ENCODE measurements at places on chromosomes 11 and 22. TPM values are rescaled to one million over a fixed set of nuclear protein-coding genes. Genes with fewer than 3 reads are reported as not detected.

- DNase-seq: peak; percentile 22
Observed at GRCh38 chr11:44066732-44067141, 667 bp downstream of the ACCS start.

DNA sequence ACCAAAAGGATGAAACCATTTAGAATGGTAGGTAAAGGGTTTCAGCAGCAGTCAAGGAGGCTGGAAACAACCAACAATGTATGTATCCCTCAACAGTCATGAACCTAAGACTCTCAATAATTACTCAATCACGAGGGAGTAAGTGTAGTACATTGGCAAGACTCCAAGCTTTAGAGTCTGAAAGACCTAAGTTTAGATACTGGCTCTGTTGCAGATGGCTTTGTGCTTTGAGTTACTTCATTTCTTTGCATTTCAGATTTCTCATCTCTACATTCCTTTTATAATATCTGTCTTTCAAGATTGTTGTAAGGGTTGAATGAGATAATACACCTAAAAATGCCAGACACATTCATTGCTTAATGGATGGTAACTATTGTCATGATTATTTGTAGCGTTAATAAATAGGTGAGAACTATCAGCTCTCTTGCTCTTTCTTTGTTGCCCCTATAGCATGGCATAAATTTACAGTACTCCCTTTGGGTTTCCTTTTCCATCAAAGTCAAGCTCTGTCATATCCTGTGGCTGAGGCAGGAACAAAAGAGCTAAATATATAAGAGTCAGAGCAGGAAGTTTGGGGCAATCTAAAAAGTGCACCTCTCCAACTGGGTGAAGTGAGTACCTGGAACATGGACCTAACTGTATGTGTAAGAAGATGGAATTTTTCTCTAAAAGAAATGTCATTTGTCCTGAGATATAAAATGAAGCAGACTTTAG is 228.2 kb upstream of the ZC3H12C start:
- DNase-seq: peak; percentile 42

DNA sequence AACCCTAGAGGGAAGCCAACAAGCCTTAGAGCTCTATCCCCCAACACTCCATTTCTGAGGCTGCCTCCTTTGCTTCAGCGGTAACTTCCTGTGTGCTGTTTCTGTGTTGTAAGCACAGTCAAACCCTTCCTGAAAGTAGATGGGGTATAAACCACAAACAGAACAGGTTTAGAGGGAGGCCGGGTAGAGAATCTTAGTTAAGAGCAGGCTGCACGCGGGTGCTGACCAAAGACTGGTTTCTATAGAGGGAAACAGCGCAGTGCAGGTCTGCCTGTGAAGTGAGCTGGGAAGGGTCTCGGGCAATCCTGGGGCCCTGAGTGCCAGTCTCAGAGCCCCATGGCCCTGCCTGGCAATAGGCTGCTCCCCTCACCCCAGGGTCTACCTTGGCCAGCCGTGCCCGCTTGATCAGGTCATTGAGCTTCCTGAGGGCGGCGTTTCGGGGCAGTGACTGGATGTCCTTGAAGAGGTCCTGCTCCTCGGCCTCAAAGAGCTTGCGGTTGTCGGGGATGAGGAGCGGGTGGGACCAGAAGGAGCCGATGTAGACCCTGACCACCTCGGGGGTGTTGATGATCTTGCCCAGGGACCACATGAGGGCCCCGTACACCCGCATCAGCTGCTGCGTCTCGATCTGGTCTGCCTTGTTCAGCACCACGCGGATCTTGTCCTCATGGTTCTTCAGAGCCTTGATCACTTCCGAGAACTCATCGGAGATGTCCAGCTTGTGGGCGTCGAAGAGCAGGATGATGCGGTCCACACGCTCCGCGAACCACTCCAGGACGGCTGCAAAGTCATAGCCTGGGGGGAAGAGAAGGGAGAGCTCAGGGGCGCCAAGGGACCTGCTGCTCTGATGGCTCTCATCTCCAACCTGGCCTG is 15.3 kb upstream of the CDC42BPG start:
- no peak for DNase-seq

DNA sequence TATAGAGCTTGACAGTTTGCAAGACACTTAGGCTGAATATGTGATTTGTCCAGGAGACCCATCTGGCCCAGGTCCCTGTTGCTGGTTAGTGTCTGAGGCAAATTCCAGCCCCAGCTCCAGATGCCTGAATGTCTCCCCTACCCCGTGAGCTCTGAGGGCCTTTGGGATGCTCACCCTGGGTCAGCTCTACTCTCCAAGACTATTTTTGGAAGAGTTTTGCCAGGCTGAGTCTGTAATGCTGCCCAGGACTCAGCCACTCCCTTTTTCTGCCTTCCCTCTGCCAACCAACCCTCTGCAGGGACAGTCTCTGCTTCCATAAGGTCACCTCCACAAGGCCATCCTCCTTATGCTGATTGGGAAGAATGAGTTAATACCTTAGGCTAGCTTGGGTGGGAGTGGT is 66.3 kb downstream of the CABIN1 start:
- no peak for DNase-seq

GRCh38 chr22:37126383-37126782 is 16.9 kb upstream of the TMPRSS6 start:
- DNase-seq: no peak

DNA sequence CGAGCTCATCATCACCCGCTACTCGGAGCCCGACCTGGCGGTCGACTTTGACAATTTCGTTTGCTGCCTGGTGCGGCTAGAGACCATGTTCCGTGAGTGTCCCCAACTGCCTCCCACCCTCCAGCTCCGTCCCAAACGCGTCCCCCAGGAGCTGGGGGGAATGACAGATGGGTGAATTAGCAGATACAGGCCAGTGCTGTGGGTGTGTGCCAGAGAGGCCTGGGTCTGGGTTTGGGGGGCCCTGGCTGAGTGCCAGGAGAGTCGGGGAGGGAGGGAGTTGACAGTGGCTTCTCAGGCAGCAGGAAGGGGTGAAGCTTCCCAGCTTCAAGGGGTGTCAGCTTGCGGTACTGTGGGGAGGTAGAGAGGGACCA is 28.6 kb downstream of the CAPN1 start:
- DNase-seq: no peak

DNA sequence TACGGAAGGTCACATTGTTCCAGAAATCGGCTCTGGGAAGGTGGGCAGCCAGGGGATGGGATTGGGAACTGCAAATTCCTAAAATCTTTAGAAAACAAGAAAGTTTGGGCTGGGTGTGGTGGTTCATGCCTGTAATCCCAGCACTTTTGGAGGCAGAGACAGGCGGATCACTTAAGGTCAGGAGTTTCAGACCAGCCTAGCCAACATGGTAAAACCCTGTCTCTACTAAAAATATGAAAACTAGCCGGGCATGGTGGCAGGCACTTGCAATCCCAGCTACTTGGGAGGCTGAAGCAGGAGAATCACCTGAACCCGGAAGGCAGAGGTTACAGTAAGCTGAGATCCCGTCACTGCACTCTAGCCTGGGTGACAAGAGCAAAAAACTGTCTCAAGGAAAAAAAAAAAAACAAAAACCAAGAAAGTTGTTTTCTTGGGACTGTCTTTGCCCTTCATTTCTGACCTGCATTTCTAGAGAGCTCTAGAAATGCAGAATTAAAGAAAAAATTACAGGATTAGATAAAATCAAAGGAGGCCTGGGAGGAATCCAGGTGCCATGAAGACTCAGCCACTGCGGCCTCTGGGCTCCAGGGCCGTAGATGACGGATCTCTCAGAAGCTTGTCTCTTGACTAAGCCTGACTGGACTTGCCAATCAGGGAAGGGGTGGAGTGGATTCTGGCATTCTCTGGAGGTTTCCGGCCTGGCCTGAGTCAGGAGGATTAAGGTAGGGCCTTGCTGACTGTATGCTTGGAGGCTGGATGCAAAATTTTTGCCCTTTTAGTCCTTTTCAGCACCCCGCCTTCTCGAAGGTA is 5.3 kb upstream of the MALAT1 start:
- DNase-seq: no peak

DNA sequence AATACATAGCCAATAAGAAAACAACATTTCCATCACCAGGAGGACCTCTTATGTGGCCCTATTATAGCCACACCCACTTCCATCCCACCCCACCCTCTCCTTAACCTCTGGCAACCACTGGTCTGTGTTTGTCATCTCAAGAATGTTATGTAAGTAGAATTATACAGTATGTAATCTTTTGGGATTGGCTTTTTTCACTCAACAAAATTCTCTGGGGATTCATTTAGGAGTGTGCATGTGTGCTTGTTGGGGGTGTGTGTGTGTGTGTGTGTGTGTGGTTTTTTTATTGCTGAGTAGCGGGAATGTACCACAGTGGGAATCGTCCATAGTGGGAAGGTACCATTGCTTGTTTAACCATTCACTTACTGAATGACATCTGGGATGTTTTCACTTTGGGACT is 5.2 kb downstream of the KCNJ5 start:
- DNase-seq: no peak

GRCh38 chr22:39658367-39658766 is 87.8 kb downstream of the CACNA1I start:
- no peak for DNase-seq

DNA sequence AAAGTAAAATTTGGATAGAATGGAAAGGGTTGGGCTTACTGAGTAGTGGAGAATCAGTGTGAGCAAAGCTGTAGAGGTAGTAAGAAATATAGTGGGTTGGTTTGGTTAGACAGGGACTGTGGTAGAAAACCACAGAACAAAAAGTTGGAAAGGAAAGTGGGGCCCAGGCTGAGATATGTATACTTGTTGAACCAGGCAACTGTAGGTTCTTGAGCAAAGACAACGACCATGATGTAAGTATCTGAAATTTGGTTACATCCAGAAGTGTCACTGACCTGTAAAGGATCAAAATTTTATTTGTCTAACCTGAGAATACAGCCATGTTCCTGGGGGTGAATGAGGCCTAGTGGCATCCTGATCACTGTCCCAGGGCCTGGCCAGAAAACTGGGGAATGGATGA is 114.1 kb downstream of the STIM1 start:
- no peak for DNase-seq

- DNase-seq: no peak
Observed at GRCh38 chr11:93849751-93850593, 446 bp downstream of the VSTM5 start.

DNA sequence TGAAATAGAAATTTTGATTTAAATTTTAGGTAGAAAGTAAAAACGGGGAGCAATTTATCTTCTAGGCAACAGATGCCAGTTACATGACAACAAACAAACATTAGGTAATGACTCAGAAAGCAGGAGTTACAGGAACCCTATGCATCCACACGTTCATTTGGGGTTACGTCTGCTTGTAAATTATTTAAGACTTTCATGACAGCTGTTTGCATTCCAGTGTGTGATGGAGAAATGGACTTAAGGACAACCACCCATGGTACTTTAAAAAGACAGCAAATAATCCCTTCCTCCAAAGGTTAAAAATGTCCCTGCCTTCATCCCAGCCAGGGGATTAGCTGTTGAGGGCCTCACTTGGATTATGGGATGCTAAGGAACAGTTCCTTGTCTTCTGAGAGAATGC is 11.8 kb downstream of the E2F8 start:
- no peak for DNase-seq

GRCh38 chr11:70528046-70528793 is 129.9 kb downstream of the CTTN start:
- DNase-seq: no peak

DNA sequence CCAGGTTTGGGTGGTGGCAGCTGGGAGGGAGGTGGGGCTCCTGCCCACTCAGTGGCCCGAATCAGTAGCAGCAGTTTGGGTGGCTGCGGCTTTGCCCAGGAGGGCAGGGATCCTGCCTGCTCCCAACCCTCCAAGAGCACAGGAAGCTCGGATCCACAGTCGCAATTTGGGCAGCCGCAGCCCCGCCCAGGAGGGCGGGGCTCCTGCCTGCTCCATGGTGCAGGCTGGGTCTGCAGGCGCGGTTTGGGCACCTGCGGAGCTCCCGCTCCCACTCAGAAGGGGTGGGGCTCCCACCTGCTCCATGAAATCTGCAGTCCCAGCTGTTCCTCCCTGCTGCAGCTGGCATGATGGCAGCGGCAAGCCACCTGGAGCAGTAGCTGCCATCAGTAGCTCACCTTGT is 38.1 kb upstream of the CALCB start:
- no peak for DNase-seq

DNA sequence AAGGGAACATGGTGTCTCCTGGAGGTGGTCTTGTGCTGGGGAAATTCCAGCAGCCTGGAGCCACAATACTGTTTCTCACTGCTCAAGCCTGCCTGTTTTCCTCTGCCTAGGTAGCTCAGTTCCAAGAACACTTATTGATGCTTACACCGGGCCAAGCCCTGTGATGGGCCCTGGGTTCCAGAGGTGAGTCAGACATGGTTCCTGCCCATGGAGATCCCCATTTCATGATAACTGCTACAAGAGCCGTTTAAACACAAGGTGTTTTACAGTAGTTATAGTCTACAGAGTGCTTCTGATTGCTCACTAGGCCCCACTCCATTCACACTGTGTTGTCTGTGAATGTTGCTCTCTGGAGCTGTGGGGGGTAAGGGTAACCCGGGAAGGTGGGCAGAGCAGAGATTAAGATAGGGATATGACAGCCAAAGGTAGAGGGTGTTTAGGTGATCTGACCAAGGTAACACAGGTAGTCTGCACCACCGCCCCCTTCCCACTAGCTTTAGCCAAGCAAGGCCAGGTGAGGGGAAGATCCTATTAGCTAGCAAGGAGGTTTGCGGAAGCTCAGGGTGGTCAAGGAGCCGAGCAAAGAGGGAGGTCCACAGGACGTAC is 696 bp upstream of the MICAL2 start:
- DNase-seq: no peak

GRCh38 chr11:117790279-117790678 is 6.7 kb downstream of the DSCAML1 start:
- DNase-seq: peak; percentile 89

DNA sequence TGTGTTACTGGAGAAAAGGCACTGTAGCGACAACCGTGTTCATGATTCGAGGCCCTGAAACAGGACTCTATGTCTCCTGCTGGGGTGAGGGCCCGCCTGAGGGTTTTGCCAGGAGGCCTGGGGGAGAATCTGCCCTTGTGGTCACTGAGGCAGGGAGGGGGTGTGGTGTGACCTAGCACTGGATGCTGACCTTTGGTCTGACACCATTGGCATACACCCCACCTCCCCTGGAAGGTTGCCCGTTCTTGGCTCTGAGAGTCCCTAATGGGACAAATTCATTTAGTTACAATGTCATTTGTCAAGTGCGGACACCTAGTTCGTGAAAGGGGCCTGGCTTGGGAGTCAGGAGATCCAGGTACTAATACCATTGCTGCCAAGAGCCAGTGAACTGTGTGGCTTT is 29.0 kb downstream of the NECTIN1 start:
- no peak for DNase-seq

DNA sequence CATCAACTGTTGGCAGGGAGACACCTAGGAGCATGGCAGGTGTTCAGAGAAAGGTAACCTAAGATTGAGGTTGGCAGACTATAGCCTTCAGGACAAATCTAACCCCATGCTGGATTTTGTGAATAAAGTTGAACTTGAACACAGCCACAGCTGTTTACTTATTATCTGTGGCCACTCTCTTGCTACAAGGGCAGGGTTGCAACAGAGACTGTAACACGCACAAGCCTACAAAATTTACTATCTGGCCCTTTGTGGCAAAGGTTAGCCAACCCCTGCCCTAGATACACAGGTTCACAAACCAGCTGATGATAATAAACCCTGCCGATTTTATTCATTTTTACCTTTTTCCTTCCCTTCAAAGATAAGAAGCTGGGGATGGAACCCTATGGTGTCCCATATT is 2.5 kb downstream of the THYN1 start:
- DNase-seq: no peak

GGTLC2 gene
- not detected for total RNA-seq

PKP3 gene
- 71.2 TPM for total RNA-seq

DNAJB7 gene
- total RNA-seq: not detected

FAM83F gene
- total RNA-seq: 4.3 TPM
